Adipocyte (in vitro differentiated cells): ENCODE measurements at places on chromosomes 7 and 10.

DNA sequence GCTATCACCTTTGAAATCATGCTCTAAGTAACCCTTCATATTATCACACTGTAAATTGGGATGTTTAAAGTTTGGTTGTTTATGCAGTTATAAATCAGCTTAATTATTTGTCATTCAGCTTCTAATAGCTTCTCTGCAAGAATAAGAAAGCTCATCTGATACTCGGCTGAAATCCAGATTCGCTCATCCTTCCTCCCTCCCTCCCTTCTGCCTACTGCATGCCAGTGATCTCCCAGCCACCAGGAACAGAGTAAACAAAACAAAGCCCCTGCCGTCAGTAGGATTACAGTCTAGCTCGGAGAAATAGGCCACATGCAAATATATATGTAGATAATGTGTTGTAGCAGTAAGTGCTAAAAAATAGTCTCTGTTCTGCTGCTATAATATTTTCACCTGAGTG is 211.8 kb downstream of the NSUN6 start:
- DNase-seq = no peak

- peak; percentile 37 for DNase-seq
Measured at GRCh38 chr10:77201135-77202106, 436.2 kb downstream of the KCNMA1 start.

DNA sequence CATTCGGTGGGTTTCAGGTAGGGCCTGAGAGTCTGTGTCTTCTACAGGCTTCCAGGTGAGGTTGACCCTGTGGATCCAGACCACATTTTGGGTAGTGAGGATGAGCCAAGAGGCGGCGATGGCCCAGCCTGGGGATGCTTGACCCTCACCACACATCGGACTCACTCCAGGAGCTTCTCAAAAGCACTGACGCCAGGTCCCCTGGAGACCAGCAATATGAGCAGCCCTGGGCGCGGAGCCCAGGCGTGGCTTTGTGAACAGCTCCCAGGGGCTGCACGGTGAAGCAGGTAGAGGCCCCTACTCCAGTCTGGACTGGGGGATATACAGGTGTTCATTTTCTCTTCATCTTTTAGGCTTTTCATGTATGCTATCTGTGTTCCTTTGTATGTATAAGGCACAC is 139.7 kb upstream of the PCBD1 start:
- no peak for DNase-seq

DNA sequence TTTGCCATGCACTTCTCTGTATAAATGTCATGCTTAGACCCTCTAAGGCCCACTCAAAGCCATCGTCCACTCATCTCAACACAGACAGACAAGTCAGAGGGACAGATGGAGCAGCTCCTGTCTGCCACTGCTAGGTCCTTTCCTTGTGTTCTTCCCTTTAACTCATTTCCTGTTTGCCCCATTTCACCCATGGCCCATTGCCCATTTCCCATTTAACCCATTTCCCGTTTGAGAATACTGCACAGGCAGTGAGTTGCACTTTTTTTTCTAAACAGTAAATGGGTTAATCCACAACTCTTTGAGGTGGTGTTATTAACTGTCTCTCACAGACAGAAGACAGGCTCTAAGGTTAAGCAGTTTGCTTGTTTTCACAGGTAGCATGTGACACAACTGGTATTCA is 179.3 kb downstream of the NPSR1 start:
- DNase-seq = no peak

DNA sequence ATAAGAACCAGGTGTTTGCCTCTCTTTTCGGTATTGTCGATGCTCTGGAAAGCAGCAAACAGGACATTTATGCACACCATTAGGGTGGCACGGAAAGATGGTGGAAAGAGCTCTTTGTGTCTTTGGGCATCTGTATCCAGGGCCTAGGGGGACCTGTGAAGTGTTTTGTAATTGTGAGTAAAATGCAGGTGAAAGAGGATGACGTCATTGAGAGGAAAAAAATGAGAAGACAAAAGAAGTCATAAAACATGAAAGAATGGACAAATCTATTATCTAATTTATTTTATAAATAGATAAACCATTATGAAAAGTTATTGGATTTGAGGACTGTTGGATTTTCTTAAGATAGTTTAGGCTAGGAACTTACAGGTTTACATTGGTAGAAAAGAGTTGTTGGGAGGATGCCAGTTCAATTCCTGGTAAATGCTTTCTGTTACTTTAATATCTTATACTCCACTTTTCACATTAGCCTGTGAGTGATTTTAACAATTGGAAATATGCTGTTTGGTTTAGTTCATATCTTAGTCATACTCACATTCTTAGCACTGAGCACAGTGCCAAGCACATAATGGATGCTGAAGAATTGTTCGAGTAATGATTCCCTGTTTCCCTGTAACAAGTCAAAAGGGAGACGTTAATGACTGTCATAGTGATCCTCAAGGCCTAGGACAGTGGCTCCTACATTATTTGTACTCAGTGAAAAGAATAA is 62.6 kb downstream of the EXOC4 start:
- DNase-seq = peak; percentile 54
